HFFc6 (cell line): ENCODE measurements at places on chromosomes 6 and 20. TPM values are rescaled to one million over a fixed set of nuclear protein-coding genes. Genes with fewer than 3 reads are reported as not detected.
A peak's percentile ranks its signal among the peaks of the same experiment; 100 is the strongest.

DNA sequence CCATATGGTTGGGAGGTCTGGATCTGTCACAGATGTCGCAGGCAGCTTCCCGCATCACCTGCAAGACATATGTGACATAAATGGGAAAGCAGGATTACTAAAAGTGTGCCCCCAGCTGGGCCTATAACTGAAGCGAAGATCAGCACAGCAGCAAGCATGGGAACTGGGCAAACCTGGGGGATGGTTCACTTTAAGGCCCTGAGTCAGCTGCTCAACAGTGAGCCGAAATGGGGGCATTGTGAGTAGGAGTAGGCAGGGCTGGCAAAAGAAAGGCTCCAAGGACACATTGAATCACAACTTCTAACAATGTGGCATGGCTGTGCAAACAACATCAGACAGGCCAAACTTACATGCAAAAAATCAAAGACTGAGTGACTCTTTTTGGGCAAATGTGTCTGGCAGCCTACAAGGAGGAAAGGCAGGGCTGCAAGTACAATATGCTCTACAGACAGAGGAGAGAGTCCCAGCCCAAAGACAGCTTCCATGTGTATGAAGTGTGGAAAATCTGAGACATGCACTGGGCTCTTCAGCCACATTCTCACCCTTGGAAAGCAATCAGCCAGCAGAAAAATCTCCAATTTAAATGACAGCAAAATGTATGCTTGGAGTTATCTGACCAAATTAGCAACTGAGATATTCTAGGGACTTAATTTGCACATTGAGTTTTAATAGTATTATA, 531.0 kb upstream of the MMS22L start:
- H3K27me3 ChIP-seq = peaks cover 1% of the 10 kb centered on the region; the same call in 1 of the 2 replicates
- DNase-seq = no peak
- H3K27ac ChIP-seq = no peak overlapping the region
- H3K4me1 ChIP-seq = no peaks in the 10 kb centered on the region

SLC22A16 gene
- total RNA-seq = not detected in 3 replicates

C20orf173 gene
- not detected in 2 replicates for total RNA-seq

ADRM1 gene
- 126 to 129 TPM (median 129 TPM) in 3 replicates for total RNA-seq

- H3K27me3 ChIP-seq = peaks cover 7% of the 10 kb centered on the region
- no peaks in the 10 kb centered on the region for H3K36me3 ChIP-seq
- H3K27ac ChIP-seq = no peak overlapping the region
- peaks cover 12% of the 10 kb centered on the region for H3K4me1 ChIP-seq
- no peak for DNase-seq
- H3K4me3 ChIP-seq = no peak overlapping the region; the same call in 1 of the 2 replicates
Observed at GRCh38 chr6:13554929-13555333, 19.5 kb upstream of the SIRT5 start.

DNA sequence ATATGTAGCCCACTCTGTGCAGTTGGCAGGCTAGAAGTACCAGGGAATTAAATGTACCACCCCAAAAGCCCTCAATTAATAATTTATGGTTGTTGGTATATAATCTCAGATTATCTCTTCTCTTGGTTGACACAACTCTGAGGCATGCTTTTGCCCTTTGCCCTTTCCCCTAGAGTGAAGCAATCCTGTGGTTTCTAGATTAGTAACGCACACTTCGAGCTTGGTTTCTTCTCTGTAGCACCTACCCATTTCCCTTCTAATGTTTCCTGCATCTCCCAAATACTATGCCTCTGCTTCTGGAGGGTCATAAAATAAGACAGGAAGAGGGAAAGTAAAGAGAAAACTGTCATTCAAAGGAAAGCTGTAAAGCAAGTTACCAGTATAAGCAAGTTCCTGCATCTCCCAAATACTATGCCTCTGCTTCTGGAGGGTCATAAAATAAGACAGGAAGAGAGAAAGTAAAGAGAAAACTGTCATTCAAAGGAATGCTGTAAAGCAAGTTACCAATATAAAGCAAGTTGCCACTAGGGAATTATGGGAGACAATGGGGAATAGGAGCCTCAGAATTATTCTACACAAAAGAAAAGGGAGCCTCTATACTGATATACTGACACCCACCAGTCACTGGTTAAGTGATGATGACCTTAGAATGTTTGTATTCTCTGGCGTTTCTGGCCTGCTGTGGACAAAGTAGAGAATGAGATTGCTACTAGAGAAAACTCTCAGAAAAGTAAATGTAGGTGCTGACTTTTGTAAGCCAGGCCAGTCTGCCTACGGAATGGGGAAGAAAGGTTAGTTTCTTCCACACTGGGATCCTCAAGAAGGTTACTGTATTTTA, 862.6 kb upstream of the MAN1A1 start:
- H3K27me3 ChIP-seq = no peaks in the 10 kb centered on the region
- H3K4me1 ChIP-seq = no peaks in the 10 kb centered on the region
- no peak for DNase-seq
- H3K27ac ChIP-seq = no peak overlapping the region
- H3K36me3 ChIP-seq = no peaks in the 10 kb centered on the region

- H3K36me3 ChIP-seq = peaks cover 10% of the 10 kb centered on the region
- H3K27me3 ChIP-seq = peaks cover 1% of the 10 kb centered on the region
- peak overlapping the region; percentile 13 for H3K27ac ChIP-seq
- H3K4me1 ChIP-seq = peaks cover 28% of the 10 kb centered on the region
Observed at GRCh38 chr20:32332614-32333013, 25.5 kb upstream of the ASXL1 start.

- H3K36me3 ChIP-seq = no peaks in the 10 kb centered on the region
- H3K4me3 ChIP-seq = no peak overlapping the region
- peak overlapping the region; percentile 66 for H3K27ac ChIP-seq
- DNase-seq = peak; percentile 89
- peaks cover 13% of the 10 kb centered on the region for H3K4me1 ChIP-seq
Observed at GRCh38 chr6:81450180-81450579, 302.3 kb downstream of the TENT5A start.

GRCh38 chr6:13194852-13195251, 133.5 kb downstream of the TBC1D7 start:
- DNase-seq = peak; percentile 78
- peaks cover 18% of the 10 kb centered on the region for H3K4me1 ChIP-seq
- H3K4me3 ChIP-seq = no peak overlapping the region; the same call in 1 of the 2 replicates
- H3K27ac ChIP-seq = peak overlapping the region; percentile 85
- no peaks in the 10 kb centered on the region for H3K36me3 ChIP-seq
- H3K27me3 ChIP-seq = no peaks in the 10 kb centered on the region; the same call in 1 of the 2 replicates

DNA sequence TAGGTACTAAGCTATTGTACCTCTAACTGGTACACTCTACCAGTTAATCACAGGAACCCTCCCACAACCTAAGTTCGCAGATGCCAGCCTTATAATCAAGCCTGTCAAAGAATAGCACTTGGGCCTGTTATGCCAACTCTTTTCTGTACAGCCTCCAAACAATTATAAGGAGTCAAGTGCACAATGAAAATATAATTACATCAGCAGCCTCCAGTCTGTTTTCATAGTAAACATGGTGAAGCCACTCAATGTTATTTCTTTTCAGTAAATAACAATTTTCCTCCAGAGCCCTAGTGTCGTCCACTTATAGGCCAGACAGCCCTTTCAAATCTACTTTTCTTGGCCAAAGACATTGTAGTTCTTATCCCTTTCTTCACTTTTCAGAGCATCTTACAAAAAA, 82.7 kb upstream of the CARMIL1 start:
- no peak overlapping the region for H3K27ac ChIP-seq
- no peak for DNase-seq
- peaks cover 33% of the 10 kb centered on the region for H3K4me1 ChIP-seq

DNA sequence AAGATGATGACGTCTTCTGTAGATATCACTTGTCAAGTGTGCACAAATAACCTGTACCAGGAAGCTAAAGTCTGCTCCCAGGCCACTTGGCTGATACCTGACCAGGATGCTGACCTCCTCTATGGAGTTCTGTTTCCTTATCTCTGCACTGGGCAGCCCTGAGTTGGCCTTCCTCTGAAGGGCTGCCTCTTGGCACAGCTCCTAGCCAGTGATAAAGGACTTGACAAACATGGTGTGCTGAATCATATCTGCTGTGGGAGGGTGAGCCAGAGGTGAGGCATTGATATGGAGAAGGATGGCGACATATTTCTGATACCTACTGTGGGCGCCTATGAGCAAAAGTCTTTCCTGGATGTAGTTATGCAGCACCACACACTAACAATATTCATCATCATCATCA, 32.8 kb upstream of the FOXA2 start:
- no peak overlapping the region for H3K27ac ChIP-seq
- no peak for DNase-seq
- no peak overlapping the region for H3K4me3 ChIP-seq
- H3K4me1 ChIP-seq = no peaks in the 10 kb centered on the region
- H3K27me3 ChIP-seq = peaks cover 3% of the 10 kb centered on the region; the same call in 1 of the 2 replicates
- no peaks in the 10 kb centered on the region for H3K36me3 ChIP-seq

DNA sequence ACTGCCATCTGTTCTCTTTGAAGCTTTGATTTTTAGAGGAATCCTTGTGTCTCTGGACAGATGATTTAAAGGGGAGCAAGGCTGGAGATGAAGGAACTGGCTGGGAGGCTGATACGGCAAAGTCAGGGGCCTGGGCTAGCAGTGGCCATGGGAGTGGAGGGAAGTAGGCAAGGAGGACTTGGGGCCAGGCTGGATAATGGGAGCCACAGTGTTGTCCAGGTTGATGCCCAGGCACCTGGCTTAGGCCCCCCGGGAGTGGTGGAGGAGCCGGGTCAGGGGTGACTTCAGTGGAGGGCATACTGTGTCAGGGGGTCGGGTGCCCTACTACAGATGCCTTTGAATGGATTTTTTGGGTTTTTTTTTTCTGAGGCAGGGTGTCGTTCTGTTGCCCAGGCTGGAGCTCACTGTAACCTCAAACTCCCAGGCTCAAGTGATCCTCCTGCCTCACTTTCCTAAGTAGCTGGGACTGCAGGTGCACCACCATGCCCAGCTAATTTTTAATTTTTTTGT, 45.0 kb downstream of the EFCAB8 start:
- no peak overlapping the region for H3K27ac ChIP-seq
- H3K4me3 ChIP-seq = no peak overlapping the region
- no peaks in the 10 kb centered on the region for H3K36me3 ChIP-seq
- H3K4me1 ChIP-seq = peaks cover 2% of the 10 kb centered on the region
- no peak for DNase-seq

DNA sequence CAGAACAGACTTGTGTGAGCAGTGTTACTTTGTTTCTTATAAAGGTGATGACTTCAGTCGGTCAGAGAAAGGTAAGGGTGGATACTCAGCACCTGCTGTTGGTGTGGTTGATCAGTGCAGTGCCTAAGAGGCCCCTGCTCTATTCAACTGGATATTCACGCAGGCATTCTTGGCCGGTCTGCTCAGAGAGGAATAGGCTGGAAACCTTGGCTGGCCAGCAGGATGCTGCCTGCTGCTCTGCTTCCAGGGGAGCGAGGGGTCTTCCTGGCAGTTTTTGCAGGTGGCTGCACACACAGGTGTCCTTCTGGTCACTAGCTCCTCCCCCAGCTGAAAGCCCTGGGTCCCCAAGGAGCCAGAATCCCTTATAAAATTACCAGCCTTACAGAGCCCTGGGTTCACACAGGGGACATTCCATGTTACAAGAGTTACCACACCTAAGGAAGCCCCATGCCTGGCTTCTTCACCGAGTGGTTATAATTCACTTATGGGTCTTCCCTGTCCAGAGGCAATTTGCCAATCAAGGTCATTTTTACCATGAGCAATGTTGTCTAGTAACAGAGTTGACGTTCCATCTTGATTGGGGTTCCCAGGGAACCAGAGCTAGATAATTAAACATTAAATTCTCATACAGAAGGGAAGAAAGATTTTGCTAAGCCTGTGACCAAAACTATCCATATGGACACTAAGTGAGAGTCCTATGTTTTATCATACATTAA, 16.4 kb downstream of the SYNJ2 start:
- H3K4me1 ChIP-seq = peaks cover 63% of the 10 kb centered on the region
- H3K27me3 ChIP-seq = peaks cover 2% of the 10 kb centered on the region; the same call in 1 of the 2 replicates
- peaks cover 31% of the 10 kb centered on the region for H3K36me3 ChIP-seq

- no peaks in the 10 kb centered on the region for H3K36me3 ChIP-seq
- H3K4me1 ChIP-seq = no peaks in the 10 kb centered on the region
- no peak overlapping the region for H3K27ac ChIP-seq
- H3K4me3 ChIP-seq = no peak overlapping the region
- peaks cover 28% of the 10 kb centered on the region for H3K27me3 ChIP-seq
- DNase-seq = no peak
Observed at GRCh38 chr20:44832724-44833123, 22.4 kb upstream of the RIMS4 start.

SYNDIG1 gene
- 0.15 to 0.31 TPM in 2 of 3 replicates, not detected in the other for total RNA-seq

DNA sequence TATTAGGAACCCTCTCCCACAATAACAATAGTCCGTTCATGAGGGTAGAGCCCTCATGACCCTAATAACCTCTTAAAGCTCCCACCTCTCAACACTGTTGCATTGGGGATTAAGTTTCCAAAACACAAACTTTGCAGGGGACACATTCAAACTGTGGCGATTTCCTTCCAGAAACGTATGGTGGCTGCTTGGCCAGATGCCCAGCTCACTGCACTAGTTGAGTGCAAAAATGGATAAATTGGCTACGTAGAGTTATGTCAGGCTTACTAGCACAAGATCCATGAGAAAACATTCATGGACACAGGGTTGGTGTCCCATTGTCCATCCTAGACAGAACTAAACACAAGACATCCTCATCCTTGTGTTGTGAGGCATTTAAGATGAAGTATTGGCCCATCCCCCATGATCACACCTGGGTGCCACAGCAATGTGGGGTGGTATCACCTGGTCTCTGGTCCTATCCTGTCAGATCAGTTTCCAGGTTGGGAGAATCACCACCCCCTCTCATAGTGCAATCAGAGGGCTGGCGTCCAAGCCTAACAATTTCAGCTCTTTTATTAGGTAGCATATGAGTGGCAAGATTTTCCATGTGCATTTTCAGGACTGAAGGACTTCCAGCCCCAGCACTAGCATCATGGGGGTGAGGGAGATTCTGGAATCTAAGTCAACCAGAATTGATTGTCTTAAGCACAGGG, 63.4 kb upstream of the ELOVL5 start:
- no peaks in the 10 kb centered on the region for H3K36me3 ChIP-seq
- H3K27me3 ChIP-seq = peaks cover 10% of the 10 kb centered on the region; the same call in 1 of the 2 replicates
- no peak overlapping the region for H3K4me3 ChIP-seq
- peaks cover 8% of the 10 kb centered on the region for H3K4me1 ChIP-seq
- no peak for DNase-seq

DNA sequence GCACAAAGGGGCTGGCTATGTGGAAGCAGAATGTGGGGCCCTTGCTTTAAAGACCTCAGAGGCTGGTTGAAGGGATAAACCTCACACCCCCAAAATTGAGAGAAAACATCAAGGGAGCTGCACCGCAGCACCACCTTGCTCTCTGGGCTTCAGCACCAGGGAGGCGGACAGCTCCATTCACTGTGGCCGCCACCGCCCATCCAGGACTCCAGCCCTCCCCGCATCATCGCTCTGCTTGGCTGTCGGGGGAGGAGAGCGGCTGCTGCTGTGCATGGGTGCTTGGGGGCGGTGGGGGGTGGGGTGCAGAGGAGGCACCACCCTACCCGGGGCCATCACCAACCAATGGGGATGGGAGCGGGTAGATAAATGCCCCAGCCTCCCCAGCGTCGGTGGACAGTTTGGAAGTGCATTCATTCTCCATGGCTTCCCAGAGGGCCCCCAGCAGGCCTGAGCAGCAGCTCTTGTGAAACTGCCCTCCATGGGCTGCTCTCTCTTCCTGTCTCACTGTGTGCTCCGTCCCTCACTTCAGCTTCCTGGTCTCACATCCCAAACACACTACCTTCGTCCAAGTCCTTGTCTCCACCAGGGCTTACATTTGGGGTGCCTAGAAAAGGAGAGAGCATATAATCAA, 75.7 kb upstream of the BHLHE23 start:
- no peak for DNase-seq
- no peaks in the 10 kb centered on the region for H3K4me1 ChIP-seq
- H3K27ac ChIP-seq = no peak overlapping the region

GRCh38 chr20:30485331-30486102, 771.9 kb upstream of the DEFB115 start:
- H3K4me3 ChIP-seq = no peak overlapping the region
- no peak for DNase-seq
- H3K4me1 ChIP-seq = no peaks in the 10 kb centered on the region
- no peak overlapping the region for H3K27ac ChIP-seq
- H3K36me3 ChIP-seq = peaks cover 16% of the 10 kb centered on the region

RAMACL gene
- total RNA-seq = 2.4 to 2.6 TPM (median 2.5 TPM) in 3 replicates

ITPA gene
- 66.7 to 77.3 TPM (median 76.2 TPM) in 3 replicates for total RNA-seq
